ENCODE measurements at places on chromosomes 12 and 14. TPM values are rescaled to one million over a fixed set of nuclear protein-coding genes. Genes with fewer than 3 reads are reported as not detected.

Gene RTL1
- polyA plus RNA-seq, result 0.04 TPM

- DNase-seq, result no peak
Measured at GRCh38 chr12:66047411-66048021, 83.0 kb downstream of the LLPH start.

DNA sequence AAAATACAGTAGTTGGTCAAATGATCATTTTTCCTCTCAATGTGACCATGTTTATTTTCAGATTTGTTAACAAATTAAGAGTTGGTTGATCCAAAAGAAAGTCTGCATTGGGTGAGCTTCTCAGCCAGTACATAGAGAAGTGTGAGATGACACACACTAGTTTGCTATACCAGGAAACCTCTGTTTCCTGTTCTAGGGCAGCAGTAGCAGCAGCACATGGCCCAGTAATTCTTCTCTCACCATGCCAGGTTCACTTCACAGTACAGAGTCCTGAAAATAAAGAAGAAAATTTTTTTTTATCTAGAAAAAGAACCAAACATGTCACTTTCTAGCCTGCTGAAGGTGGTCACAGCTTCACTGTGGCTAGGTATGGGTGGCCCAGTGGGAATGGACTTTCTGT lies 250.2 kb upstream of the OR4E1 start:
- DNase-seq, result no peak

DNA sequence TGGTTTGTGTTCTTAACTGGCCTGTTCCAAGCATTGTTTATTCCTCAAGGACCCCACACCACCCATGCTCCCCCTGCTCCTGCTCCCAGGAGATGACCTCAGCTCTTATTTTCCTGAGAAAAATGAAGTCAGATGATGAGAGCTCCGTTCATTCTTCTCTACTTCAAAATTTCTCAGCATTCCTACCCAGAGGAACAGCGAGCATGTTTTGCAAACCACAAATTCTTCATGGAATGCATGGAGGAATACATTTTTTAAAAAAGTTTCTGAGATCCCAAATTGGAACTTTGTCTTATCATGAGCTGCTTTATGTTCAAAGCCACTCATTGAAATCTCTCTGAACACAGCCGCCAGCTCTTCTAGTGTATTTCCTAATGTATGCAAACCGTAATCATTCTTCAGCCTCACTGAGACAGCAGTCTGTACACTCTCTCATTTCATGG lies 44.9 kb downstream of the SYNE2 start:
- no peak for DNase-seq

DNA sequence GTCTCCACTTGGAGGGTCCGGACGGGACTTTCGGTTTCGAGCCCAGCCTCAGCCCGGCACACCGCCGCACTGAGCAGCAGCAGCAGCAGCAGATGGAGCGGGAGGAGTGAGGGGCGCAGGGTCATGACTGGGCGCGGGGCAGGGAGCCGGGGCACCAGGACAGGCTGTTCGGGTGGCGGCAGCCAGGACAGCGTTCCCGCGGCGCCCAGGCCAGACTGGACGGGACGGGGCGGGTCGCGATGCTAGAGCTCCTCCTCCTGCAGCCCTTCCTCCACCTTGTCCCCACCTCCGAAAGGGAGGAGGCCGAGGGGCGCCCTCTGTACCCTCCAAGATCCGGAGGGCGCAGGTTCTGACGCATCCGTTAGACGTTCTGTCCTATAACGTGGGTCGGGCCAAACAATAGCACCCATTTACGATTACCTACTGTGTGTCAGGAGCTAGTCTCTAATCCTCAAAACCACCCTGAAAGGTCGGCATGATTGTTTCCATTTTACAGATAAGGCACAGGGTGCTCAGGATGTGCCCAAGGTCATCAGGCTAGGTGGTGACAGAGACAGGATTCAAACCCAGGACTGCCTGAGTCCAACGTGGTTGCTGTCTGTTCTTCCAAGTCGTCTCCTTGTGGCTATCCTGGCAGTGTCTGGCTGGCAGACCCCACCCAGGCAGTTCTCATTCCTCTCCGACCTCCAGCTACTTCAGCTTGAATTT lies at the start of gene FKBP11:
TSS of gene FKBP11 (minus strand) at position 189 of the 708 bp plus-strand sequence. CDS start at position 125, 64 bp downstream.
- peak; percentile 20 for DNase-seq

- DNase-seq, result peak; percentile 51
Measured at GRCh38 chr12:56221232-56221756, 428 bp downstream of the RNF41 start.

Gene PDE3A
- polyA plus RNA-seq, result 25.9 TPM
